Daoy (cell line): ENCODE measurements at places on chromosomes 12 and 14. TPM values are rescaled to one million over a fixed set of nuclear protein-coding genes. Genes with fewer than 3 reads are reported as not detected.

SALL2 gene
- 3.3 and 4.7 TPM in 2 replicates for total RNA-seq

DNA sequence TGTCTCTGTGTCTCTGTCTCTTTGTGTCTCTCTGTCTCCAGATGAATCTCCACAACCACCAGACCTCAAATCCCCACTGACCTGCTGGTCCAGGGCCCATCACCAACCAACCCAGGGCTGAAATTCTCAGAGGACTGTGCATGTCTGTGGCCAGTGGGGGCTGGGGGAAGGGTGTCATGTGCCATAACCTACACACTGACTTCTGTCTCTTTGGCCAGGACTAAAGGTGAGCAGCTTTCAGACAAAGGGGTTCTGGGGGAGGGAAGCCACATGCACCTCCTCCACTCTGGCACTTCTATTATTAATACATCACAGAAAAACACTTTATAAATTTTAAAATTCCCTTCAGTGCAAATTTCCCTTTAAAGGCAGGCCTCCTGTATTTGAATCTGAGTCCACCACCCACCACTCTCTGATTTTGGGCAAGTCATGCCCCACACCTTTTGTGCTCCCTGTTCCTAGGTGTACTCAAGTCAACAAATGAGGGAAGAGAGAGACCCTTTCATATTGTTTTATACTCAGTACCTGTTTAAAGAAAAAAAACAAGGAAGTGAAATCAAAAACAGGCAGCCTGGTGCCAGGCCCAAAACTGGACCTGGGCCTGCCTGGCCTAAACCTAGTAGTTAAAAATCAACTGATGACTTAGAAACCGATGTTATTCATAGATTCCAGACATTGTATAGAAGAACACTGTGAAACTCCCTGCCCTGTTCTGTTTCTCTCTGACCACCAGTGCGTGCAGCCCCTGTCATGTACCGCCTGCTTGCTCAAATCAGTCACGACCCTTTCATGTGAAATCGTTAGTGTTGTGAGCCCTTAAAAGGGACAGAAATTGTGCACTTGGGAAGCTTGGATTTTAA is 80.2 kb downstream of the TUNAR start:
- no peak for DNase-seq

DNA sequence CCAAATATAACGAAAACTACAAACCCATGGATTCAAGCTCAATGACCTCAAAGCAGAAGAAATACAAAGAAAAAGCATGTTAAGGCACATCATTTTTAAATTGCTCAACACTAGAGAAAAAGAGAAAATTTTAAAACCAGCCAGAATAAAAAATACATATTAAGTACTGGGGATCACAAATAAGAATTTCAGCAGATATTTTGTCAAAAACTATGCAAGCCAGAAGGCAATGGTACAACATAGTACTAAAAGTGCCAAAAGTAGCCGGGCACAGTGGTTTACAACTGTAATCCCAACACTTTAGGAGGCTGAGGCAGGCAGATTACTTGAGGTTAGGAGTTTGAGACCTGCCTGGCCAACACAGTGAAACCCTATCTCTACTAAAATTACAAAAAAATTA is 10.2 kb downstream of the SGPP1 start:
- DNase-seq, result no peak

- DNase-seq, result no peak
Measured at GRCh38 chr12:112998987-112999767, 20.9 kb downstream of the OAS2 start.

TESPA1 gene
- 1.1 and 5.8 TPM in 2 replicates for total RNA-seq

CLEC2D gene
- 0.34 and 0.39 TPM in 2 replicates for total RNA-seq

SLC6A12 gene
- 0.57 and 3.4 TPM in 2 replicates for total RNA-seq

DNA sequence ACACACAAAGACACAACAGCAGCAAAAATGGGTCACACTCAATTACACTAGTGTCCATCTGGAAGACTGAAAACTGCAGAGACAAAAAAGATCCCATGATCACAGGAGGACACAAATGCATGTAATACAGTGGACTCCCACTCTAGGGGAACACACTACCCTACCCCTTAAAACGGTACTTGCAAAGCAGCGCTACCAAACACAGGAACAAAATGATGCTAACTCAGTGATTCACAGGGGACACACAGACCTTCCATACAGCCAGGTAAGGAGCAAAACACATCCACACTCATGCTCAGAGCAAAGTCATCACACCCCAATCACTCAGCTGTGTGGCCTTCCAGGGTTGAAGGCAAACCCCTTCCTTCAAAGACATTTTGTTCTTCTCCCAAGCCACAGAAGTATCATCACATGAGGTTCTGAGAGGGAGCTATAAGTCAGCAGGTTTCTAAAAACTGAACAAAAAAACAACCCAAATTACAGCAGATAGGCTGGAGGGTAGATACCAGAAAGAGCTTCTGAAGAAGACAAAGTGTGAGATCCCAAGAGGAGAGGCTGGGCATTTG is 14.8 kb downstream of the SMUG1 start:
- DNase-seq, result no peak
